ENCODE measurements at places on chromosomes 12 and 14. TPM values are rescaled to one million over a fixed set of nuclear protein-coding genes. Genes with fewer than 3 reads are reported as not detected.
A peak's percentile ranks its signal among the peaks of the same experiment; 100 is the strongest.

GRCh38 chr12:31325524-31325875 is 450 bp downstream of the SINHCAF start:
- no peak for DNase-seq

The MAP1LC3B2 gene
- total RNA-seq = 5.2 TPM

The AREL1 gene
- total RNA-seq = 54.6 TPM

The SLC24A4 gene
- total RNA-seq = not detected

The TAS2R10 gene
- 0.29 TPM for total RNA-seq

- peak; percentile 81 for DNase-seq
Observed at GRCh38 chr14:41604721-41605531, 1.8 kb upstream of the LRFN5 start.
